ENCODE measurements at places on chromosomes 3 and 15. TPM values are rescaled to one million over a fixed set of nuclear protein-coding genes. Genes with fewer than 3 reads are reported as not detected.
A peak's percentile ranks its signal among the peaks of the same experiment; 100 is the strongest.

The ARNT2 gene
- polyA plus RNA-seq: 17.0 TPM

The RBM15B gene
- polyA plus RNA-seq: 17.0 TPM

The LIPH gene
- polyA plus RNA-seq: not detected

The ARGFX gene
- polyA plus RNA-seq: not detected

The DMXL2 gene
- polyA plus RNA-seq: 8.9 TPM

The GOLGA8T gene
- 0.06 TPM for polyA plus RNA-seq

The LRRC49 gene
- 10.4 TPM for polyA plus RNA-seq

GRCh38 chr15:34365091-34365825, 1.7 kb downstream of the LPCAT4 start:
- no peak for DNase-seq

- no peak for DNase-seq
Measured at GRCh38 chr15:68366314-68366713, 65.6 kb downstream of the ITGA11 start.

GRCh38 chr3:12995389-12996180, 77.6 kb downstream of the IQSEC1 start:
- no peak for DNase-seq

- no peak for DNase-seq
Measured at GRCh38 chr3:174342941-174343501, 516.1 kb upstream of the NAALADL2 start.

DNA sequence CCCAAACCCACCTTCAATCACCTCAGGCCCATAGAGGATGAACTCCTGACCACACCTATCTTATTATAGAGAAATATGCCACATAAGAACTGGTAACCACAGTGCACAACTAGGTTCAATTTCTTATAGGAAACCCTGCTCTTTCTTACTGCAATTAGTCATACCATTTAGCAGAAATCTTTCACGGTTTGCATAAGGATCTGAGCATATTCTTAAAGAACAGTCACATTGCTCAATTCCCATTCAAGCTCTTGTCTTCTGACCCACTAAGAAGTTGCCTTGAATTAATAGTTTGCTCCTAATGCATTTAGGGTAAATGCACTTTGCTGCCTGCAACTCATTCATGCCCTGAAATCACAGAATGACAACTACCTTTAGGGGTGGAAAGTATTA, 9.2 kb downstream of the ERC2 start:
- no peak for DNase-seq

- DNase-seq: no peak
Measured at GRCh38 chr15:101179341-101180153, 72.3 kb downstream of the CHSY1 start.

- no peak for DNase-seq
Measured at GRCh38 chr3:178103140-178103539, 433.1 kb upstream of the KCNMB2 start.

- DNase-seq: no peak
Measured at GRCh38 chr3:158355623-158356588, 215.1 kb upstream of the MLF1 start.

- no peak for DNase-seq
Measured at GRCh38 chr3:169815590-169816150, 3.0 kb upstream of the LRRC34 start.

- no peak for DNase-seq
Measured at GRCh38 chr3:15345608-15346137, 13.3 kb upstream of the SH3BP5 start.

- DNase-seq: no peak
Measured at GRCh38 chr3:13193320-13194284, 120.4 kb upstream of the IQSEC1 start.

DNA sequence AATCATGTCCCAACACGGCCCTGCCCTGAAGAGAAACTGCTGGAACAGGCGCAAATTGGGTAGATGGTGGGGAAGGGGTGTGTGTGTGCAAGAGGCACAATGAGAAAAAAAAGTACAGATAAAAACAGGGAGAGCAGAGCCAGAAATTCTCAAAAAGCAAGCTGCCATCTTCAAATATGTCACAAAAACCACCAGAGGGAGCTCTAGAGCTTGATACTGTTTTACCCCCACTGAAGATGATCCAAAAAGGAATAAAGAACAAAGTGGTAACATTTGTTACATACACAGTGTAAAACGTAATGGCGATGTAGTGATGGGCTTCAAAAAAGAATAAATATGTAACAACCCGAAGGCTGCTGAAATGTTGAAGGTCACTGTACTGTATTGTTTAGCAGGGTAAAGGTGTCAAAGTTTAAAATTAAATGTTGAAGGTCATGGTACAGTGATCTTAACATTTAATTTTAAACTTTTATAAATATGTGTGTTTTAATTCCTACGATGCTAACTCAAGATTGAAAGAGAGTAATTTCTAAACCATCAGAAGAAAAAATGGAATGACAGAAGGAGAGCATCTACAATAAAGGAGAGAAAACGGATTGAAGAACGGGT, 6.0 kb downstream of the SNRPA1 start:
- peak; percentile 55 for DNase-seq

DNA sequence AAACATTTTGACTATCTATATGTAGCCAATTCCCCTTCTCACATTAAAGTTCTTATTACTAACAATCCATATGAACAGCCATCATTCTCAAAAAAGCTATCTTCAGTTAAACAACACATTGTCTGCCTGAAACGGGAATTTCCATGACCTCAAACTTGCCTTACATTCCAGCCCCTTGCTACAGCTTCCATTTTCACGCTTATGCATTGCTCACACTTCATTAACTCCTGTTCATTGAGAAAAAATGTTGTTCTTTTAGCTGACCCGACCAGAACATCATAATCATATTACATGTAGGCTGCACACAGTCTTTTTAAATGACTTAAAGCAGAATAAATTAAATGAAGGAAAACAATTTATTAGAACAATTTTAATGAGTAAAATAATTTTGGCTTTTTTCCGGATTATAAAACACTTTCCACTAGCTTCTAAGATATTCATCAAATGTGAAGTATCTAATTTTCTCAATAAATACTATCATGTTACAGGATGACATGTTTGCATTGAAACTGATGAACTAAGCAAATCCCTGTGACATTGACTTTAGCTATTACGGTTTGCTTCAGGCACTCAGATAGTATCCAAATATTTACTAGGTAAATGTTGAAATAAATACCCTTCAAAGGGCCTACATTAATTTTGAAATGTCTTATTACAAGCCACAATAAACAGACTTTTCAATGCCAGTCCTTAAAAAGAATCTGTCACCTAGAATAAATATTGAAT, 49.9 kb downstream of the P3H2 start:
- DNase-seq: no peak

GRCh38 chr15:32784581-32784980, 66.8 kb downstream of the GREM1 start:
- no peak for DNase-seq

DNA sequence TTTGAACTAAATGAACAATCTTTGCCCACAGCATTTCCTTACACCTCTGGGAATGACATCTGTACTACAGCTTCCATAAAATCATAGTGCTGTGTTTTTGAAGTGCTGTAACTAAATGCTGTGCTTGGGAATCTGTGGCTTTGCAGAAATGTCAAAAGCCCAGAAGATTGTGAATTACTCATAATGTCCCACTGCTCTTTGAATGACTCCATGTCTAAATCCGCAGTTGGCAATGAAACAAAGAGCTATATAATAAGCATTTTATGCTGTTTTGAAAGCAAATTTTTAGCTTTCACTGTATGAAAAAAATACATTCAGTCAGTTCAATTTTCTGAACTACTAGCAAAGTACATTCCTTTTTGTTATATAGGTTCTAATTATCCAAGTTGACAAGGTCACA, 88.6 kb upstream of the ADAMTS17 start:
- no peak for DNase-seq

GRCh38 chr15:93479715-93480114, 390.7 kb upstream of the RGMA start:
- DNase-seq: no peak

GRCh38 chr3:108475220-108475782, 35.1 kb downstream of the MYH15 start:
- no peak for DNase-seq

GRCh38 chr3:80351201-80351600, 583.4 kb upstream of the ROBO1 start:
- no peak for DNase-seq

DNA sequence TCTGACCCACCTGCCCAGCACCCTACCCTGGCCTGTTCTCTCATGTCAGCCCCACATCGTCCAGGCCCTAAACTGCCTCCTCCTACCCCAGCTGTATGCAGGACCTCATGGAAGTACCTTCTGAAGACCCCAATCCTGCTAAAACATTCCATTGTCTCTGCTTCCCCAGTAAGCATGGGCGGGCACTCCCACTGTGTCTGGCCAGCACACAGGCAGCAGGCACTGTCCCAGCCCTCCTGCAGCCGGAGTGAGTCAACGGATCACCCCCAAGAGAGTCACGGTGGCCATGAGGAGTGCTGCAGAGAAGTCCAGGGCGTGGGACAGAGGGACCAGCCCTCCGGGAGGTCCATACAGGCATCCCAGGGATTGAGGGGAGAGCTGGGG, 36.4 kb upstream of the SLCO2A1 start:
- no peak for DNase-seq

GRCh38 chr15:29968099-29968894, 114.5 kb upstream of the GOLGA8J start:
- DNase-seq: peak; percentile 85

Measured in SK-N-SH (cell line).